ENCODE measurements at places on chromosomes 5 and 9.

- DNase-seq, result peak; percentile 93
These were observed 4.0 kb upstream of the CDK5RAP2 start for GRCh38 chr9:120583958-120584369.

GRCh38 chr5:43642428-43642827, 39.4 kb downstream of the NNT start:
- no peak for DNase-seq

DNA sequence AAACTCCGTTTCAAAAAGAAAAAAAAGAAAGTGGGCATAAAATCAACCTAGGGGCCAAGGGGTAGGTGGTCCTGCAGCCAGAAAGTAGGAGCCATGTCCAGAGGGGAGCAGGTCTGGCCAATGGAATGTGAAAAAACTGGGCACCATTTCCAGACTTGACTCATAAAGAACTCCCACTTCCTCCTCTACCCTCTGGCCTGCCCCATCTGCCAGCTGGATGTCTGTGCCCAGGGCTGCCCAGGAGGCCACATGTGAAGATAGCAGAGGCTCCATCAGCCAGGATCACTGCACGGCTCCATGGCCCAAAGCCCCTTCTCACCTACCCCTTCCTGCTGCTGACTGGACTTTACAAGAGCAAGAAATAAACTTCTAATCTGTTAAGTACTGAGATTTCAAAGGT, 42.1 kb upstream of the EEIG1 start:
- DNase-seq, result no peak

GRCh38 chr5:15787681-15788080, 287.7 kb downstream of the FBXL7 start:
- DNase-seq, result no peak

- no peak for DNase-seq
These were observed 751.5 kb downstream of the MAT2B start for GRCh38 chr5:164256954-164257353.

- DNase-seq, result no peak
These were observed 28.4 kb downstream of the NNT start for GRCh38 chr5:43631182-43631910.

GRCh38 chr5:176497852-176498251, 39.4 kb downstream of the RNF44 start:
- DNase-seq, result no peak

DNA sequence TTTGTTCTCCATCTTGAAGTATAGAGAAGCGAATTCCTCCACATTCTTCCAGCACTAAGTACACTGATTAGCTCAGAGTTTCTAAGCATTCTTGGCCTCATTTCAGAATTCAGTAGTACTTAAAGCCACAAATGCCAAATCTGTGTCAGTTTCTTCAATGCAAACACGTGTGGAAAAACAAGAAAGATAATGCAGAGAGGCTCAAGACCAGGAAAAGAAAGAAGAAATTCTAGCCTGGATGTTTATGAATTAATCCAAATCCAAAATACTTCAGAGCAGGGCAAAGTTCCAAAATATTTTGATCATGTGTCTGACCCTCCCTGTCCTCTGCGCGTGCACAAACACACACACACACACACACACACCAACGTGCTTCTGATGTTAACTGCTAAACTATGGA, 457.6 kb downstream of the SLCO4C1 start:
- no peak for DNase-seq
